Sciatic nerve (tissue), 2 donors: ENCODE measurements at places on chromosomes 16 and 17.

DNA sequence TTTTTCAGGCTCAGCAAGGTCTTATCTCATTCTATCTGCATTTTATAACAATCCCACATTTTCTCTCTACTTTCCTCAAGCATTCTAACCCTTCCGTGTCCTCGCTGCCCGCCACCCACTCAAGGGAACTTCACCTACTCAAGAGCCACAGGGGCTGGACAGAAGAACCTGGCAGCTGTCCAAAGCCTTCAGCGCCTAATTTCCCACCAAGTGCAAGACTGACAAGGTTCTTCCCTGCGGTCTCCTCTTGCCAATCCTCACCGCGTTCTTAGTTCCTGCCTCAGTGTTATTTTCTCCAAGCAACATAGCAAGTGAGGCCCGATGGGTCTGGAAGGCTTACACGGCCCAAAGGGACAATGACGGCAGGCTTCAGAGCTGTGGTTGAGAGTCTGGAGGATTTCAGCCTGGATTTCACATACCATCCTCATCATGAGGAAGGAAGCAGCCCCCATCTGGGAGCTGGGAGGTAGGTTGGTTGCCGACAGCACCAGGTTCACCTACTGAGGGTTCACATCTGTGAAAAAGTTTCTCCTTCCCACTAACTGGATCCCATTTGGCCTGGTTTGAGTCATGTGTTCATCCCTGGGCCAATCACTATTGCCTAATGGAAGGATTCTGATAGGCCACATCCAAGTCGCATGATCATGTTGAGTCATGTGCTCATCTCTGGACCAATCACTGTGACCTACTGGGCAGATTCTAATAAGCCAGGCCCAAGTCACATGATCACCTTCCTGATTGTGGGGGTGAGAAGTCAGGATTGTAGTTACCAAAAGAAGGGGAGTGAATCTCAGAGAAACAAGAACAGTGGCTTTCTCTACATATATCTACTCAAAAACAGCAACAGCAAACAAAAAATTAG lies 108.2 kb downstream of the N4BP1 start:
- DNase-seq: no peak

GRCh38 chr17:2213291-2213960 lies 90.2 kb downstream of the SMG6 start:
- DNase-seq: no peak

- no peak for DNase-seq
These were observed 4.2 kb downstream of the ITGB3 start for GRCh38 chr17:47257651-47258339.

GRCh38 chr17:13931111-13931526 lies 138.2 kb upstream of the COX10 start:
- no peak for DNase-seq

DNA sequence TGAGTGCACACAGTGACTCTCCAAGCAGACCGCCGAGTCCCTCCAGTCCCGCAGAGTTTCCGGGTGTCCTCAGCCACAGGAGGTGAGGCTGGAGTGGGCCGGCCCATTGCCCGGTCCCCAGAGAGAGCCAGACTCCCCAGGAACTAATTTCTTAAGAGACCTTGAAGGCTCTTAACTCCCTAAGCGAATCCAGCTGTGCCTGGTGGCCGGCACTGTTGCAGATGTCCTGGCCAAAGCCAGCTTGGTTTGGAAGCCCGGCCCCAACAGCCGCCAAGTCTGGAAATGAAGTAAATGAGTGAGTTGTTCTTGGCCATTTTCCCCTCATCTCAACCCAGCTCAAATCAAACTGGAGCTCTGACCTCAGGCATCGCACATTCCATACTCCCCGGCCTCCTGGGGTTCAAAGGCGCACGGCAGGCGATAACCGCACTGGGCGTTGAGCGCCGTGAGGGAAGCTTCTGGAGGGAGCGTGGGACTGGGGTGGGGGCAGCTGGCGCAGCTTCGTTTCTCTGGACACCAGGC lies 42.0 kb downstream of the CMIP start:
- no peak for DNase-seq
